ENCODE measurements at places on chromosomes 3 and 15.

GRCh38 chr3:171768281-171768900, 41.9 kb downstream of the PLD1 start:
- DNase-seq, result no peak

- no peak for DNase-seq
Measured at GRCh38 chr3:42192334-42193200, 73.4 kb downstream of the CCK start.

DNA sequence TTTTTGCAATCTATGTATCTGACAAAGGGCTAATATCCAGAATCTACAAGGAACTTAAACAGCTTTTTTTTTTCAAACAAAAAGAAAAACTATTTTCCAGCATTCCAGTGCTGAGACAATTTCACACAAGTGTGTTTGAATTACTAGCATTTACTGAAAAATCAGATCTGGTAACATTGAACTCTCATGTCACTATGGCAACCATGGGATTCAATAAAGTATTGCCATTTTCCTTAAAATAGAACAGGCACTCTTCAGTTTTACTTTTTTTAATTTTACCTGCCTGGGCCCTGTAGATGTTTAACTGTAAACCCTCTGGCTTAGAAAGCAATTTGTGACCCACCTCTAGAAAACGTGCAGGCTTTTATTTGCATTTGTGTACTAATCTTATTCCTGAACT, 105.4 kb downstream of the MITF start:
- DNase-seq, result no peak

DNA sequence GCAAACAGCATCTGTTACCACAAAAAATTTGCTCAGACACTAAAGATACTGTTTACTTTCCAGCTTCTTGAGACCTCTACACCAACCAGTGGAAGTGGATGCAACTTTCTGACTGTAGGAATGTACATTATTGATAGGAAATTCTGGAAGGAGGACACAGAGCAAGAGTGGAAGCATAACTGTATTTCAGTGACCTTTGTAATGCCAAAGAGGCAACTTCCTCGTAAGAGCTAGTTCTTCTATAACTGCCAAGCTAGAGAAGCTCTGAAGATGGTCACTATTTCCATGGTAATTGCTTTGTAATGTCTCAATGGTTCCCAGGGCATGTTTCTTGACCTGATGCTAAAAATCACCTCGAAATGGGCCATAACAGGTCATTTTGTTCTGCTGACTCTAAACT, 96.3 kb upstream of the SLC2A2 start:
- no peak for DNase-seq

DNA sequence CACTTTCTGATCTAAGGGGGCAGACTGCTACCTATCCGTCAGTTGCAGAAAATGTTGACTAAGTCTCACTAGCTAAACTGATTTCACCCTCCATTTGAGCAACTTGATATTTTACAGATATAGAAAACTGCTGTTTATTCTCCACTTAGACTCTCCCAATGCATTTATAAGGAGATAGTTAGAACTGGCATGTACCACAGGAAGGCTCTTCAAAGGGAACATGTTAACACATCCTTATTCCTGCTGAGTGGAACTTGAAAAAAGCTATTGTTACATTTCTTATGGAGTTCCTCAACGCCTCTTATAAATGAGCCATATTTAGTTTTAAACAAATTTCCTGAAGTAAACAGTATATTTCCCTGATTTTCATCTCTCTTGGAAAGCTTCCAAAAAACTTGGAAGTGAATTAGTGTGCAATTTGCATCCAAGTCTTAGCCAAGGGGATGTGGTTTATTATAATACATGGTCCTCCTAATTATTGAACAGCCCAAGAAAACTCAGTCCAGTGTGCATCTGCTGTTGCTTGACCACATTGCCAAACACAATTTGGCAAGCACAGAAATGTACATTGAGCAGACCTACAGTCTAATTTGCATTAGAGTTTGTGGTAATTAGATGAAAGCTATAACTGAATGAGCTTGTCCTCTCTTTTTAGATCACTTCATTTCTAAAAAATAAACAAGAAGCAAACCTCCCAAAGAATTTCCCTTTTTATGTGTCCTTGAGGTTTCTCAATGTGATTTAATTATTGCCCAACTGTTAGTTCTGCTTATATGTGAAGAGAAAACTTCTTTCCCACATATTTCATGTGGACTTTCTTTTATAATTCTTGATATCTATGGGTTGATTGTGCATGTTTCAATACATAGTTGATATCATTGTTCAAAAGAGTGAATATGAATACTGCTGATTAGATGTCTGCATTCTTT, 72.6 kb upstream of the DPH6 start:
- no peak for DNase-seq
